ENCODE measurements at places on chromosomes 1 and 21. TPM values are rescaled to one million over a fixed set of nuclear protein-coding genes. Genes with fewer than 3 reads are reported as not detected.

Gene TNFRSF25
- 7.7 TPM for total RNA-seq

Gene LCE1B
- not detected for total RNA-seq

Gene LHX8
- total RNA-seq, result not detected

Gene PLA2G2D
- total RNA-seq, result 0.12 TPM

Gene IPP
- total RNA-seq, result 22.3 TPM

Gene ABL2
- 16.3 TPM for total RNA-seq

Gene BTBD8
- 7.3 TPM for total RNA-seq

GRCh38 chr1:157390651-157391050, 161.7 kb downstream of the FCRL5 start:
- H3K27me3 ChIP-seq, result no peaks in the 10 kb centered on the region
- no peaks in the 10 kb centered on the region for H3K4me1 ChIP-seq
- no peak for DNase-seq

DNA sequence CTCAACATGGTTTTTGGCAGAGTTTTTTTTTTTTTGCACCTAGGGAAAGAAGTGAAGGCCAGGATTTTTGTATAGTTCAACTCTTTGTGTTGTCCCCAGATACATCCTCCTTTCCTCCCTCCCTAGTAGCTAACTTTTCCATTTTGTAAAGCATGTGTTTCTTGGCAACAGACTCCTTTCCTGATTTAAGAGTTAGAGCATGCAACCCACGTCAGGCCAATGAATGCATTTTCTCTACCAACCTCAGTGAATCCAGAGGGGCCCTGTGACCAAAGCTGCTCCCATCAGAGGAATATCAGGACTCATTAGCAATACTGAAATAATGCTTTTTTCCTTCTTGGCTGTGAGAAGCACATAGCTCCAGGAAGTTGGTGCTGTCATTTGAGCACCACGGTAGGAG, 287.2 kb downstream of the LMO4 start:
- H3K4me3 ChIP-seq, result no peak overlapping the region
- no peak overlapping the region for H3K27ac ChIP-seq
- DNase-seq, result no peak
- H3K36me3 ChIP-seq, result no peaks in the 10 kb centered on the region
- no peaks in the 10 kb centered on the region for H3K4me1 ChIP-seq

DNA sequence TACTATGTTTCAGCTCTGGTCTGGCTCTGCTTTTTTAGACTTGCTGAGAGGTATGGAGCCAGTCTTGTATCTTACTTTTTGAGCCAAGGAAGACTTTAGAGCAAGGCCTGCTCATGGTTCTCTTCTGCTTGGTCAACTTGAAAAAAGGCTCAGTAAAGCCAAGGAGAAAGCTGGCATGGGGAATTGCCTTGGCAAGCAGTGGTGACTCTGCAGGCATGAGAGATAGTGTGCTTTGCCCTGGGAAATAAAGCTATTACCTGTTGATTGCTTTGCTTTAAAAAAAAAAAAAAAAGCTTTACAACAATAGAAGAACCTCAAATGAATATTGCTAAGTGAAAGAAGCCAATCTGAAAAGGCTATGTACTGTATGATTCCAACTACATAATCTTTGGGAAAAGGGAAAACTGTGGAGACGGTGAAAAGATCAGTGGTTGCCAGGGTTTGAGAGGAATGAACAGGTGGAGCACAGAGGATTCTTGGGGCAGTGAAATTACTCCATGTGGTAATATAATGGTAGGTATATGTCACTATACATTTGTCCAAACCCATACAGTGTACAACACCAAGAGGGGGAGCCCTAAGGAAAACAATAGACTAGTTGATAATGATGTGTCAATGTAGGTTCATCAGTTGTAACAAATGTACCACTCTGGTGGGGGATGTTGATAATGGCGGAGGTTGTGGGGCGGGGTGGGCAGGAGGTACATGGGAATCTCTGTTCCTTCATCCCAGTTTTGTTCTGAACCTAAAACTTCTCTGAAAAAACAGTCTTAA, 87.6 kb downstream of the HMCN1 start:
- no peaks in the 10 kb centered on the region for H3K27me3 ChIP-seq
- H3K4me1 ChIP-seq, result no peaks in the 10 kb centered on the region
- no peak overlapping the region for H3K4me3 ChIP-seq
- no peak for DNase-seq

DNA sequence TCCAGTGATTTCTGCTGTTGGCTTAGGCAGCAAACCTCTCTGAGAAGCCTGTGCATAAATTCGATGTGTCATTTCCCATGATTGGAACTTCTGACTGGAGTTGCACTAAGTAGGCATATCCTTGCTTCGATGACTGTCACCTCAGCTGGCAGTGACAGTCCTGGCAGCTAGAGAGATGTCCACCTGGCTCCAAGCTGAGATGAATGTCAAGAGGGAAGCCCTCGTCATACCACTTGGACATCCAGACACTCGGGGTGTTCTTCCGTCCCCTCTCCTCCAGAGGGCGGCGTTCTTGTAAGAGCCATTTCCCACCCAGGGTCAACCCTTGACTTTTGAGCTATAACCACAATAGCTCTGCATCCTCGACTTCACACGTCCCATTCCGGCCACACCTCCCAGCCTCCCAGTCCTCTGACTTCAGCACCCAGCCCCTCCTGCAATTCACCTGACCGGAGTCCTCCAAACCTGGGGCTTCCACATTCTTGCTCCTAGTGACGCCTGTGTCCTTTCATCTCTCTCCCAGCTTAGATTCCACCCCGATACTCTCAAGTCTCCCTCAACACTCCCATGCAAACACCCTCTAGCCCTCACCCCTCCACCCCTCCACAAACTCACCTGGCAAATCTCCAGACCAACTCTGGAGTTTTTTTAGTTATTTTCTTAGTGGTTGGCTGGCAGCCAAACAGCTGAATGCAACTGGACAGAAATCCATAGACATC, 17.3 kb downstream of the CA6 start:
- DNase-seq, result no peak
- H3K4me1 ChIP-seq, result no peaks in the 10 kb centered on the region
- no peak overlapping the region for H3K27ac ChIP-seq

- H3K36me3 ChIP-seq, result no peaks in the 10 kb centered on the region
- H3K4me1 ChIP-seq, result no peaks in the 10 kb centered on the region
- H3K27ac ChIP-seq, result no peak overlapping the region
Observed at GRCh38 chr21:41709965-41710822, 56.7 kb downstream of the RIPK4 start.

DNA sequence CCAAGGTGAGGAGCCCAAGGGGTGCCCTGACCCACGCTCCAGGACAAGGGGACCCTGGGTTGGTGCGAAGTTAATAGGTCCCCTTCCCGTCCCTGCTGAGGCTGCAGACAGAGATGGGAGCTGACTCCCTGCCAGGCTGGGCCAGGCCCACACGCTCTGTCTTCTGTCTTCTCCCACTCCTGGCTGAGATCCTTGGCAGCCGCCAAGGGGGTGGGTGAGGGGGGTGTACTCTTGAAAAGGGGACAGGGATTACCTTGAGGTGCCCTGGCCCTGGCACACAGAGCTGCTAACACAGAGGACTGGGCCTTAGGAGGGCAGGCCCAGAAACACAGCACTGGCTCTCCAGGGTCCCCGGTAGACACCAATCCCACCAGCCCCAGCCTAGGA, 11.0 kb upstream of the CTRC start:
- peak overlapping the region; percentile 26 for H3K27ac ChIP-seq
- DNase-seq, result peak; percentile 42

DNA sequence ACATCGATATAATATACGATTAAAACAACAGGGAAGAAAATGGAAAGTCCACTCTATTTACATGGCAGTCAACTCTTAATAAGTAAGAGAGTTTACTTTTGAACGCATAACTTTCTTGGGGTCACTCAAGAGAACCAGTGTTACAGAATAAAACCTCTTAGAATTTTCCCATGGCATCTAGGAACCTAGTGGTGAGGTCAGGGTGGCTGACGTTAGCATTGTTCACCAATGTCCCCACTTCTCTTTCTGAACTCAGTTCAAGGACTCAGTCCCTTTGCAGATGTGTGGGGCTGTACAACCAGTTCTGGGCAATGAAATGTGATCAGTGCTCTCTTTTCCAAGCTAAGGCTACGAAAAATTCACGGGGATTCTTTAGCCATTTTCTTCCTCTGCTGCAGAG, 2.6 kb upstream of the RNF2 start:
- no peak overlapping the region for H3K4me3 ChIP-seq
- no peaks in the 10 kb centered on the region for H3K27me3 ChIP-seq
- no peaks in the 10 kb centered on the region for H3K4me1 ChIP-seq
- no peak for DNase-seq

DNA sequence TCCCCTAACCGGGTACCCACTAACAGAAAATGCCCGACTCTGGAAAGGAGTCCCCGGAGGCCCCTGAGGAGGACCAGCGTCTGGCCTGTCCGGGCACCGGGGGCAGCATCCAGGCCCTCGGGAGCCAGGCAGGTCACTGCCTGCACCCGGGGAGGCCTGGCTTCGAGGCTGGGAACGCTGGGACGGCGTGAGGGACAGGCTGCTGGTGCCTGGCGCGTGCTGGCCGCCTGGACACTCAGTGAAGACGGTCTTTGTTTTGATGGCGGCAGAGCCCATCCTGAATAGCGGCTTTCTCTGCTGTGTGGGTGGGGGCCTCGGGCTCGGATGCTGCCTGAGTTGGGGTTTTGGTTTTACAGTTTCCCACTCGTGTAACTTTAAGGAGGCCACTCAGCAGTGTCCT, 37.6 kb downstream of the PRKCZ start:
- no peaks in the 10 kb centered on the region for H3K27me3 ChIP-seq
- no peaks in the 10 kb centered on the region for H3K36me3 ChIP-seq
- no peak overlapping the region for H3K27ac ChIP-seq

DNA sequence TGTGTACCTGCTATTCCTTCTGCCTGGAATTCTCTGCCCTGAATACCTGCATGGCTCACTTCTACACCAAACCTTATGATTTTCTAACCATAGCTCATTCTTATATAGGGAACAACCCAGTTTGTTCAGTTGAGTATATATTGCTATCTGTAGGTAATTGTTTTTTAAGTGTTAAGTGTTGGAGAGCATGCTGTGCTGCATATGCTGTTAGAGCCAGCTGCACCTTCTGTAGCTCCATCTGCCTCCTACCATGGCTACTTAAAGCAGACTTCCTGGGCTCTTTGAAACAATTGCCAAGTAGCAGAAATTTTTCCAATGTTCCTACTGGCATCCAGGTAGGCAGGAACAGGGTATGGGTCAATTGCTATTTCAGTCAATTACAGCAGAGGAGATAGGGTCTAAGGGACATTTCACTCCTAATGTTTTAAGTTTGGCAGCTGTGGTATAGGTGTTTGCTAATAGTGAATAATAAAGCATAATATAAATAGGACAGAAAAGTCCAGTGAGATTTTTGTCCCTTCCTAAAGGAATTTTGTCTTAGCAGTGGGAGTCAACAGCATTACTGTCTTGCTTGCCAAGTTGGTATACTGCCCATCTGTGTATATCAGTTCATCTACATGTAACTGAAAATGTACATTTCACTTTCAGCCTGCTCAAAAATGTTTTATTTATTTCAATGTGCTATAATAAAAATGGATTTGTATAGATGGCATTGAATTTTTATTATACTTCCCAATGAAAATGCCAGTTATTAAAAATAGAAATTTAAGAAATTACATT, 34.0 kb upstream of the C1orf115 start:
- H3K27ac ChIP-seq, result no peak overlapping the region
- no peaks in the 10 kb centered on the region for H3K4me1 ChIP-seq
- H3K27me3 ChIP-seq, result no peaks in the 10 kb centered on the region
- H3K36me3 ChIP-seq, result no peaks in the 10 kb centered on the region
- DNase-seq, result no peak
- no peak overlapping the region for H3K4me3 ChIP-seq

DNA sequence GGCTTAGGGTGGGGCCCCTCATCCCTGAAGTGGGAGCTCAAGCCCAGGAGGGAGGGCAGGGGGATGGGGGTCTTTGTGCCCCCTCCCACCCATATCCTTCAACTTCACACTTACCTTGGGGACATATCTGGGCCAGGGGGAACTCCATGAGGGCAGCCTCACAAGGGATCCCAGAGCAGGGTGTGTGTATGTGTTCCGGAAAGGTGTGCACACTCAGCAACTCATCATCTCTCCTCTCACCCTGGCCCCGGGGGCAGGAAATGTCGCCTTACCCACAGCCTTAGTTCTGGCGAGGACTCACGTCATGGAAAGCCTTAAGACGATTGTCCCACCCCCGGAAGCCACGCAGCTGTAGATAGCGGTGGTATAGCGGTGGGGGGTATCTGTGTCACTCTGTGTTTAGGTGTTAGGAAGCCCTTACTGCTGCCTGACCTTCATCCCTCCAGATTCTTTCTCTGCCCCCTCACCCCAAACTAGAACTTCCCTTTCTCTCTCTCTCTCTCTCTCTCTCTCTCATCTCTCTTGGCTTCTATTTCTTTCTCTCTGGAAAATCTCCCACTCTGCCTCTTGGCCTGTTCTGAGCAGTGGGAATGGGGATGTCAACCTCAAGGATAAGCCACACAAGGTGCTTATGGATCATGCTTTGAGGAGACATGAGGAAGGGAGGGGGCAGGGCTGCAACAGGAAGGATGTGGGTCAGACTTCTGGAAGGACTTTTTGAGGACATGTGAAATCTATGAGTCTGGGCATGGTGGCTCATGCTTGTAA, at the start of gene SH2D2A:
SH2D2A (minus strand) TSS at position 288 of the 768 bp plus-strand sequence; CDS start at position 148, 140 bp downstream.
- H3K36me3 ChIP-seq, result no peaks in the 10 kb centered on the region
- peaks cover 5% of the 10 kb centered on the region for H3K4me1 ChIP-seq
- no peaks in the 10 kb centered on the region for H3K27me3 ChIP-seq
- no peak within 1 kb of the TSS for H3K27ac ChIP-seq
- DNase-seq, result no peak
- no peak within 1 kb of the TSS for H3K4me3 ChIP-seq
